SK-N-DZ (cell line): ENCODE measurements at places on chromosomes 6 and 20.

DNA sequence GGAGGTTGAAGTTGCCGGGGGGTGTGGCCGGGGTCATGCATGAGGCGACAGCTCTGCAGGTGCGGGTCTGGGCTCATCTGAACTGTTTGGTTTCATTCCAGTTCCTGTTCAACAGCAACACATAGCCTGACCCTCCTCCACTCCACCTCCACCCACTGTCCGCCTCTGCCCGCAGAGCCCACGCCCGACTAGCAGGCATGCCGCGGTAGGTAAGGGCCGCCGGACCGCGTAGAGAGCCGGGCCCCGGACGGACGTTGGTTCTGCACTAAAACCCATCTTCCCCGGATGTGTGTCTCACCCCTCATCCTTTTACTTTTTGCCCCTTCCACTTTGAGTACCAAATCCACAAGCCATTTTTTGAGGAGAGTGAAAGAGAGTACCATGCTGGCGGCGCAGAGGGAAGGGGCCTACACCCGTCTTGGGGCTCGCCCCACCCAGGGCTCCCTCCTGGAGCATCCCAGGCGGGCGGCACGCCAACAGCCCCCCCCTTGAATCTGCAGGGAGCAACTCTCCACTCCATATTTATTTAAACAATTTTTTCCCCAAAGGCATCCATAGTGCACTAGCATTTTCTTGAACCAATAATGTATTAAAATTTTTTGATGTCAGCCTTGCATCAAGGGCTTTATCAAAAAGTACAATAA is 72.5 kb downstream of the PTPN1 start:
- no peak for DNase-seq

- no peak for DNase-seq
These were observed 10.0 kb downstream of the KIF16B start for GRCh38 chr20:16563066-16563806.

GRCh38 chr6:151018046-151018445 is 152.5 kb downstream of the MTHFD1L start:
- DNase-seq = no peak

GRCh38 chr6:6950373-6951145 is 157.2 kb upstream of the RREB1 start:
- no peak for DNase-seq

DNA sequence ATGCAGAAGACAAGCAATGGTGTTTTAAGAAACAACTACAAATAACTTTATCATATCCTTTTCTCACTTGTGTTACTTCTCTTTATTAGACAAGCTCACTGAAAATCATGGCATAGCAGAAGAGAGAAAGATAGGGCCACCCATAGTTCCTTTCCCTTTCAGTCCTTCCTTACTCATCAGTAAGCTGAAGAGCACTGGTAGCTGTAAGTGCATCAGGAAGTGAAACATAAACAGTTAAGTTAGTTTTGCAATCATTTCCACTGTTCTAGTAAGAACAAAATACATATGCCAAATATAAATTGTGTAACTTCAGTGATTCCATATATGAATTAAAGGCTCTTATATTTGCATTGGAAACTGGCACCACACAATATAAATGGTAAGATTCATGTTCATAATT is 220.1 kb downstream of the HACE1 start:
- no peak for DNase-seq

DNA sequence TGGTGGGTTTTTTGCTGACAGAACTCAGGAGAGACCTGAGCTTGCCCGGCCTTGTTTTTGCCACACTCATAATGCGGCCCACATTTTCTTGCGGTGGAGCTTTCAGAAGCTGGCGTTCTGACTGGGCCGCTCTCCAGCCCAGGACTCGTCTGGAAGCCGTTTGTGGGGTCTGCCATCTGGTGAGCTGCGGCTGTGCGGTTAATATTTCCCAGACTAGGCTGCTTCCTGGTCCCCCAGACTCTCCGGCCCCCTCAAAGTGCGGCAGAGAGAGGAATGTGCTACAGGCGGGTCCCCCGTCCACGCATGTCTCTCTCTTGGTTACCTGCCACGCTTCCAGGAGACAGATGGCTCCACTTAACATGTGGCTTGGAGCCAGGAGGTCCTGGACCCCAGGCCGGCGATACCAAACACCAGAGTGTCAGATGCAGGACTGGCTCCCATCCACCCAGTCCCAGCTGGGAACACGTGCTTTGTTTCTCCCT is 128.9 kb upstream of the PMEPA1 start:
- DNase-seq = no peak
